NCI-H345 (cell line): ENCODE measurements at places on chromosomes 11 and 22.

GRCh38 chr11:117313091-117313490 is 3.0 kb downstream of the BACE1 start:
- no peak for DNase-seq

DNA sequence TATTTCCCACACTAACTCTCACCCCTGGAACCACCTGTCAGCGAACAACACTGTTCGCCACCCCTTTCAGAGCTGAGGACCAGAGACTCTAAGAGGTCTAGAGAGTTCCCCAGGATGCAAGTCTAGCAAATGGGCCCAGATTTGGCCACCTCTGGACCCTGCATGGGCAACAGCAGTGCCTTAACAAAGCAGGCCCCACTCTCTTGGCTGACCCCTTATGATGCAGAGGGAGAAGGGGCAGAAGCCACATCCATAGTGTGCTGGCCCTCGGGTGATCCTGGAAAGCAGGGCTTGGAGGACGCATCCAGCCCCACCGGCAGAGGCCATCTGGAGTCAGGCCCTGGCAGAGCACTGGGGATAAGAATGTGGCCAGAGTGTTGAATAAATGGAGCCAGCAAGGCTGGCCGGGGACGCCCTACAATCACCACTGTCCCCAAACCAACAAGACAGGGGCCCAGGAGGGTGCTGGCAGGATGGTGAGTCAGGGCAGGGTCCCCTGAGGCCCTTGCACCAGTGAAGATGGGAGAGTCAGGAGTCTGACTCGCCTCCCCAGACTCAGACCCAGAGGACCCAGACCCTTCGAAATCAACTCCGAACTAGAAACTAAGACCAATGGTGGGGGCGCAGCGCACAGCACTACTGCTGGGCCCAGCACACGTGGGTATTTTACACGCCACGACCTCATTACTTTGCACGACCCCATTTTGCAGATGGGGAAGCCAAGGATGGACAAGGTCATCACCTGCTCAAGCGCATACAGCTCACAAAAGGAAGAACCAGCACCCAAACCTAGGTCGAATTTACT is 6.5 kb downstream of the CSNK1E start:
- DNase-seq: no peak

DNA sequence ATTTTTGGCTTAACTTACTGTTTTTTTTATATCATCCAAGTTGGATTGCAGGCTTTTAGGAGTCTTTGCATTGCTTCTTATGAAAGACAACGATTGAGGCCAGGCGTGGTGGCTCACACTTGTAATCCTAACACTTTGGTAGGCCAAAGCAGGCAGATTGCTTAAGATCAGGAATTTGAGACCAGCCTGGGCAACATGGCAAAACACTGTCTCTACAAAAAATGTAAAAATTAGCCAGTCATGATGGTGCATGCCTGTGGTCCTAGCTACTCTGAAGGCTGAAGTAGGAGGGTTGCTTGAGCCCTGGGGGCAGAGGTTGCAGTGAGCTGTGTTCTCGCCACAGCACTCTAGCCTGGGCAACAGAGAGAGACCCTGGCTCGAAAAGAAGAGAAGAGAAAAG is 56.6 kb downstream of the BID start:
- DNase-seq: no peak

- no peak for DNase-seq
Measured at GRCh38 chr22:35593891-35594470, 23.1 kb downstream of the MB start.

DNA sequence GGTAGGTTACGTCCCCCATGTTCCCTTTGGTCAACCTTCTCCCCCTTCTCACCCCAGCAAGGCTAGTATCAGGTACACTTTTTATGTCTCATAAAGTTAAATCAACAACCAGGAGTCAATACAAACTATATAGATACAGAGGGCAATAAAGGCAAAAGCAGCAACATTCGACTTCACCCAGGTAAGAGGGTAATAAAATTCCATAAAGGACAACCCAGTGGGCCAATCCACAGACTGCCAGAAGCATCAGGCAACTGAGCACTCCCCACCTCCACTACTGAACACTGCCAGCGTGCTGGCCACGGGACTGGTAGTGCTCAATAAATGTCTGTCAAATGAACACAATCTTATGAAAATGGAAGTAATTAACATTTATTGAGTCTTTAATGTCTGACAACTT is 5.1 kb upstream of the MS4A18 start:
- no peak for DNase-seq

- DNase-seq: no peak
Measured at GRCh38 chr22:17100621-17101020, 15.8 kb downstream of the IL17RA start.

GRCh38 chr11:89490981-89491690 is at the start of gene NOX4:
Gene NOX4 (minus strand): TSS chr11:89491375. CDS start chr11:89491246, 129 bp downstream.
- DNase-seq: no peak

DNA sequence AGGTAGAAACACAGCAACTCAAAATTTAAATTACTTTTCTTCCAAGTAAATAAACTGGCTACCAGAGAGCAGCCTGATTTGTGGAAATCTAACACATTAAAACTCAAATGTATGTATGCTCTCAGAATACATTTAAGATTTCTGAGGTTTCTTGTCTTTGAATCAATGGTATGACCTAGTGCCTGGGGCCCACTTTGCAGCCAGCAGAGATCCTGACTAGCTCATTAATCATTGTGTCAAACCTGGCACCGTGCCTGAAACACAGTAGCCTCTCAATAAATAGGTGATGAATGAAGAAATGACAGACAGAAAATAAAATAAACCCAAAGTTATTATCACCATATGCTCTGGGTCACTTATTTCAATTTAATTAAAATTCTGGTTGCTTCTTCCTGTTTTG is 176.2 kb upstream of the FAT3 start:
- DNase-seq: peak; percentile 5

DNA sequence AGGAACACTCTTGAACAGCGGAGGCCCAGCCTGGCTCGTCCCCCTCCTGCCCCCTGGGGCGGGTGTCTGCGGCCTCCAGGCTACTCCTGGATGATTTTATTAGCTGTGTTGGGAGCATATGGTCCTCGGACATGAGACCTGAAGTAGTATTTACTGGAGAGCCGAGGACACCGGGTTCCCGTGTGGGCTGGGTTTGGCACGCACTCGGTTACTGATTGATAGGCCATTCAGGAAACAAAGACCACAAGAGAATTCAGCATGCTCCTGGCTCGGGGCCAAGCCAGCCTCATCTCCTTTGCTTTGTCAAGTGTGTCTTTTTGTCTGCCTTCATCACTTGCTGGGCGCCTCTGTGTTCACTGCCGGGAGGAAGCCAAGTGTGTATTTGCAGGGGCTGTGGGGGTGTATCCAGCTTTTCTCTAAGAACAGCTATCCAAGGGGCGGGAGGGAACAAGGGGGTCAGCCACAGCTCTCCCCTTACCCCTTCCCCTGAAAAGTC is 9.7 kb downstream of the FXYD2 start:
- DNase-seq: peak; percentile 95

DNA sequence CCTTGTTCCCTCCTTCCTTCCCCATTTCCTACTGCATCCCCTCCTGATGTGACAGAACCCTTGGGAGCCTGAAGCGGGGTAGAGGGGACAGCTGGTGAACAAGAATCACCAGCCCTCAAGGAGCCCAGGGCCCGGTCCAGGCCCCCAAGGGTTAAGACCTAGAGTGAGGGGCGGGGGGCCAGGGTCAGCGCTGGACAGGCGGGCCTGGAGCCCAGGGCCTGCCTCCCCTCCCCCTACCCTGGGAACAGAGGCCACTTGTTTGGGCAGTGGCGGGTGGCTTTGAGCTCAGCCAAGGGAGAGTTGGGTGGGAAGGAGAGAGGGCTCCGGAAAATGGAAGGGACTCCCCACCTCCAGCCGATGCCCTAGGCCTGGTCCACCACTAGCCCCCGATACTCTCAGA is 2.1 kb downstream of the ARAP1 start:
- no peak for DNase-seq

- peak; percentile 75 for DNase-seq
Measured at GRCh38 chr11:127454856-127455255, 454.3 kb upstream of the KIRREL3 start.

DNA sequence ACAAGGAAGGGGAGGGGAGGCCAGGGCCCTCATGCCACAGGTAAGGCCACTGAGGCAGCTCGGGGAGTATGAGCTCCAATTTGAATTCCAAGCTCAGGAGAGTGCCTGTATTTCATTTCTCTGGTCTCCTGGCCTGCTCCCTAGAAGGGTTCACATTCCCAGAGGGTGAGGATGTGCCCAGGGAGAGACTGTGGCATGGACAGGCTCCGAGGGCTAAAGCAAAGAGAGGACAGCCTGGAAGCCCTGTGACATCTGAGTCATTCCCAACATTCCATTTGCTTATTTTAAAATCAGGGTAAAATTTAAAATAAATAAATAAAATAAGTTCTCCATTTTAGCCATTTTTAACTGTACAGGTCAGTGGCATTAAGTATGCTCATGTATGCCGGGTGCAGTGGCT is 18.6 kb upstream of the FOLR1 start:
- no peak for DNase-seq

DNA sequence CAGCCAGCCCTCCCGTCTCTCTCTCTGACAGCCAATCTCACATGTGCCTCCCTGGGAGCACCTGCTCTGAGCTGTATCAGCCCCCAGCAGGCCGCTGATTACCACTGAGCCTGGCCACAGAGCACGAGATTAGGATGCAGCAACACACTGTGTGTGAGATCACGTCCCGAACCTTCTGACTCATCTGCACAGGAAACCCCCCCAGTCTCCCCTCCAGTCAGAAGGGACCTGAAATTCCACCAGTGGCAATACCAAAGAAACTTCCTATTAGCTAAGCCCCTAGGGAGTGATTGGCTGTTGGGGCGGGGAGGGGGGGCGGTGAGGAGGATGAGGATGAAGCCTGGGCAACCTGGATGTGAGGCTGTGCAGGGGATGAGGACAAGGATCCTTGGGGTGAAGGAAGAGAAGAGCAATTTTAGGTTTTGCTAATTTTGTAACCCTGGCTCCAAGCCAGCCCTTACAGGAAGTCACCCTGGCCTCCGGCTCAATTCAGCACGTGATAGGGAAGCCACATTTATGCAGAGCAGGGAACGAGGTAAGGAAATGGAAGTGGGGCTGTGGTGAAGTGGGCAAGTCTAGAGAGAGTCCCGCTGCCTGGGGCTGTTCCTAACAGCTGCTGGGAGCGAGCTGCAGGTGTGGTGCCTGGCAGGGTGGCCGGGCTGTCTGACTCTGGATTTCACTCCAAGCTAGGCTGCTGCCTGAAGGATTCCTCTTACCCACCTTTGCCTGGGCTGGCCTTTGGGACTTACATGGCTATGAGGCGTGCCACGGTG is 1.9 kb downstream of the SLC43A3 start:
- DNase-seq: peak; percentile 51

DNA sequence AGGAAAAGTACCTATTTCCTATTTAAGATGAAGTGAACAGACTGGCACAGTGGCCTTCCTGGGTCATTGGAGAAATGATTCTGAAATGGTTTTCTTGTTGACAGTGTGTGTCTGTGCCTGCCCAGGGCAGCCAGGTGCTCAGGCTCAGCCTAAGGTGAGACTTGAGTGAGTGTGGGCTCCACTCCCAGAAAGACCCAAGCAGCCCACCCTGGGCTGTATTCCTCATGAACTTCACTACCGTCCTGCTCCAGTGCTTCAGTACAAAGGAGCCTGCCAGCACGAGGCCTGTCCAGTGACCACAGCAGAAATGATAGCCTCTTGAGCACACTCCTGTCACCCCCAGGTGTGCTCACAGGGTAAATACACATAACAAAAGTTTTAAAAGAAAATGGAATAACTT is 49.5 kb downstream of the GAB4 start:
- DNase-seq: no peak

DNA sequence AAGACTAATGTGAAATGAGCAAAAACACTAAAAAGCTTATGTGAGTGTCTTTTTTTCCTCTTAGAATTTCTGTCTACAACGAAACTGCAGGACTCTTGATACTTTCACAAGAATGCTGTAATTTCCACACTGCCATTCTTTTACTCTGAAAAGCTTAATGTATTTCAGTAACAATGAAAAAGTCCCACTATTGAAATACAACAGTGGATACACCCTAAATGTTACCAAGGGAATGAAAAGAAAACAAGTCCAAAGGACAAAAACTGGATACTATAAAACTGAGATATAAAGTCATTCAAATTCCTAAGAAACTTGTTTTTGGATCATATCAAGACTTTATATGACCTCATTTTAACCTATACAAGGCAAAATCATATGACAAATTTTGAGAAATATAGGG is 77.4 kb downstream of the SOX6 start:
- no peak for DNase-seq

GRCh38 chr11:1285876-1286275 is 23.6 kb downstream of the TOLLIP start:
- no peak for DNase-seq

GRCh38 chr11:120330045-120330444 is 4.9 kb downstream of the TLCD5 start:
- DNase-seq: no peak

GRCh38 chr11:108895579-108896480 is 231.0 kb downstream of the DDX10 start:
- DNase-seq: no peak

- DNase-seq: peak; percentile 30
Measured at GRCh38 chr11:132312161-132312560, 941.7 kb downstream of the NTM start.

DNA sequence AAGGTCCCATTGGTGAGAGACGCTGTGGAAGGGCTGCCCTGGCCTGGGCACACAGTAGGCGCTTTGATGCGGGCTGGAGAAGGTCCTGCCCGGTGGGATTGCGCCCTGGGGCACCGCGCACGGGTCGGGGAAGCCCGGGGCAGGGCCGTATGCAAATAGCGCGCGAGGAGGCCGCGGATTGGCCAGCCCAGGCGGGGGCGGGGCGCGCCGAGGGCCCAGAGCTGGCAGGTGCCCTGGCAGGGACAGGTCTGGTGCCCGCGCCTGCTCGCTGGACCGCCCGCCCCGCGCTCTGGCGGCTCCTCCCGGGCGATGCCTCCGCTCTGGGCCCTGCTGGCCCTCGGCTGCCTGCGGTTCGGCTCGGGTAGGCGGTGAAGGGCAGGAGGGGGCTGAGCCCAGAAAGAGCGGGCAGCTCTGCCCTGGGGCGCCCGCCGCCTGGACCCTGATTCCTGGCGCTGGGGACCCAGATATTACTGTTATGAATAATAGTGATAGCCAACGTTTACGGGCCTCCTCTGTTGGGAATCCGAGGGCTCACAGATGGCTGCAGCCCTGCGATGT is at the start of gene UPK3A:
UPK3A (plus strand) TSS at position 245 of the 558 bp plus-strand sequence; CDS start at position 310, 65 bp downstream.
- no peak for DNase-seq

GRCh38 chr11:2148595-2148994 is 9.4 kb upstream of the IGF2 start:
- no peak for DNase-seq

GRCh38 chr22:42642806-42643633 is 2.6 kb upstream of the ATP5MGL start:
- DNase-seq: no peak
